ENCODE measurements at places on chromosomes 13 and 19. TPM values are rescaled to one million over a fixed set of nuclear protein-coding genes. Genes with fewer than 3 reads are reported as not detected.
A peak's percentile ranks its signal among the peaks of the same experiment; 100 is the strongest.

DNA sequence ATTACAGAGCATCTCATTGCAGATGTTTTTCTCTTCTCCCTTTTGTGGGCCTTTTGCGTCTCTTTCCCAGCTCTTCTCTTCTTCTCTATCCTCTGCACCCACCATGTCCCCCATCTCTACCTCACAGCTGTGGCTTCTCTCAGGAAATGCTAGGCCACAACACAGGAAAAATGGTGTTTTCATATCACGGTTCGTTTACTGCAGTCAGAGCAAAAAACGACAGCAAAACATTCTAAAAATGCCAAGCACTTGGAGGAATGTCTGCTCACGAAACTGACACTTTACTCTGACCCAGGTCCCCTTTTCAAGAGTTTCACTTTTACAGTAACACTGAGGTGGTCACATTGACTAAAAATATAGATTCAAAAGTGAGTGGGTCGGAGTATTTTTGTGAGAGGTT, 152.2 kb downstream of the DCT start:
- H3K27ac ChIP-seq, result no peak overlapping the region
- H3K4me1 ChIP-seq, result peaks cover 7% of the 10 kb centered on the region
- DNase-seq, result no peak
- no peaks in the 10 kb centered on the region for H3K27me3 ChIP-seq

GRCh38 chr13:32501064-32501463, 37.5 kb downstream of the N4BP2L2 start:
- peaks cover 8% of the 10 kb centered on the region for H3K4me1 ChIP-seq
- no peaks in the 10 kb centered on the region for H3K27me3 ChIP-seq
- no peak overlapping the region for H3K4me3 ChIP-seq
- peaks cover 5% of the 10 kb centered on the region for H3K36me3 ChIP-seq
- H3K27ac ChIP-seq, result no peak overlapping the region

GRCh38 chr13:19632915-19633478, 462 bp upstream of the MPHOSPH8 start:
- no peaks in the 10 kb centered on the region for H3K36me3 ChIP-seq
- DNase-seq, result no peak
- H3K4me3 ChIP-seq, result peak overlapping the region; percentile 94

DNA sequence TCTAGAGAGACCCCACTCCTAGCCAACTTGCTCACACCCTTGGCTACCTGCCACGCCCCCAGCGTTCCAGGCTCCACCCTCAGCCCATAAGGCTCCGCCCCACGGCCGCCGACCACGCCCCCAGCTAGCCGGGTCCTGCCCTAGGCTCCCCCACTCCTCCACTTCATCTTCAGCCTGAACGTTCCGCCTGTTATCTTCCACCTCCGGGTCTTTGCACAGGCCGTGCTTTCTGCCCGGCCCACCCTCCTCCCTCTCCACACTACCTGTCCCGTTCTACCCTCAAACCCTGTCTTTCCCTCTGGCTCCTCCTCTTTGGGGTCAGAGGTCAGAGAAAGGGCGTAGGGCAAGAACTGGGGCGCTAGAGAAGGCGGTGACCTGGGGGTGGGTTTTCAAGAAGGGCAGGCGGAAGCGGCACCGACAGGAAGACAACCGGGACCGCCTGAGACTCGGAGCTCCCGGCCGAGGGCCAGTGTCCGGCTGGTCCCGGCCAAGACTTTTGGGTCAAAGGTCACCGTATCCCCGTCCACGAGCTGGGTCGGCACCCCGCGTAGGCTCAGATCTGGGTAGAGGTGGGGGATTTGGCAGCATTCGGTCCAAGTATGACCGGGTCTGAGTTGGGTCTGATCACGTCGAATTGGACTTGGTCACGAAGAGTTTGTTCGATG, 2.2 kb downstream of the PDE4C start:
- DNase-seq, result peak; percentile 70
- no peaks in the 10 kb centered on the region for H3K36me3 ChIP-seq
- peak overlapping the region; percentile 55 for H3K4me3 ChIP-seq

DNA sequence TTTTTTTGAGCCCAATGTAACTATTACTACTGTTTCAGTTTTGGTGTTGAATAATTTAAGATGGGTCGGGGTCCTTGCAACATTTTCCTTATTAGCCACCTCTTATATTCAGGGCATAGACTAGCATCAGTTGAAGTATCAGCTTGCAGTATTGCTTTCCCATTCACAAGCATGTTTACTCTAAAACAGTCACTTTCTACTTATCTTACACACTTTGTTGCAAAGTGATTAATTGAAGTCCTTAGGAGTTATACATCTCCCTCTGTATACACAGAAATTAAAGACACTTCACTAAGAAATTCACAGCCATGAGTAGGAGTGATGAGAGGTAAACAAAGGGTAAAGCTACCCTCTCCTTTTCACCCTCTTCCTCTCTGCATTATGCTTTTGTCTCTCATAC, 27.6 kb downstream of the SLAIN1 start:
- H3K27me3 ChIP-seq, result no peaks in the 10 kb centered on the region
- no peak for DNase-seq
- peaks cover 5% of the 10 kb centered on the region for H3K4me1 ChIP-seq
- H3K4me3 ChIP-seq, result no peak overlapping the region
- H3K36me3 ChIP-seq, result no peaks in the 10 kb centered on the region

STXBP2 gene
- 200 TPM for total RNA-seq
